Stomach (tissue), 19 donors: ENCODE measurements at places on chromosomes 5 and 9. TPM values are rescaled to one million over a fixed set of nuclear protein-coding genes. Genes with fewer than 3 reads are reported as not detected.

DNA sequence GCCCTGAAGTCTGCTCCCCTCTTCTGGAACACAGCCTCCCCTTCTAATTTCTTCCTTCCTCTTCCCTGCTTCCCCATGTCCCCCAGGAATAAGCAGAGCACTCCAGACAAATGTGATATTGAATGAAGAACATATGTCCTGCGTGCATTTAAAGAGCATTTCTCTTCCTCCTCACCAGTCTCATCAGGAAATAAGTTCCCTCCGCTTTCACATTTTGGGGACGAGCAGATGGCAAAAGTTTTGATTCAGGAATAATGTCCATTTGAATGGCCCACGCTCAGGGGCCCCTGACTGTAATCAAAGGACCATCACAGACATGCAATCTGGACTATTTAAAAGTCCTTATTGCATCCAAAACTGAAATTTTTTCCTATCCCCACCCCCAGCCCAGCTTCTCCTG is 316.1 kb downstream of the CDK5RAP2 start:
- no peak for DNase-seq

Gene SPINK13
- 9.3 TPM for polyA plus RNA-seq

GRCh38 chr9:2967766-2968165 is 123.9 kb upstream of the PUM3 start:
- DNase-seq, result no peak

Gene PTPRD
- polyA plus RNA-seq, result 0.75 TPM

- DNase-seq, result no peak
These were observed 43.6 kb upstream of the PCSK1 start for GRCh38 chr5:96476654-96477053.

Gene PIP5K1B
- 3.2 TPM for polyA plus RNA-seq

DNA sequence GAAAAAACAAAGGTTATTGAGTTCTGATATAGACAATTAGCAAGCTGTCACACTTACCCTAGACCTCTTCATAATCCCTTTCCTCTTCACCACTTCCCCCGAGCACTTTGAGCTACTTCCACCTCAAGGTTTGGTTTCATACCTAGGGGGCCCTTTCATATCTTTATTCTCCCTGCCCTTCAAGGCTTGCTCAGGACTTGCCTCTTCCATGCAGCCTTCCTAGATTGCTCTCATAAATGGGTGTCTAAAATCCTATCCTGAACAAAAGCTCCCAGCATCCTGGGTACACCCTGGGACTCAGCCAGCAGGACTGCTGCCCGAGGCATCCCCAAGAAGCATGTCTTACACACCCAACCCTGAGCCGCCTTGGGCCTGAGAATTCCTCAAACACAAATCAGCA is 157.3 kb downstream of the C5orf15 start:
- DNase-seq, result no peak

DNA sequence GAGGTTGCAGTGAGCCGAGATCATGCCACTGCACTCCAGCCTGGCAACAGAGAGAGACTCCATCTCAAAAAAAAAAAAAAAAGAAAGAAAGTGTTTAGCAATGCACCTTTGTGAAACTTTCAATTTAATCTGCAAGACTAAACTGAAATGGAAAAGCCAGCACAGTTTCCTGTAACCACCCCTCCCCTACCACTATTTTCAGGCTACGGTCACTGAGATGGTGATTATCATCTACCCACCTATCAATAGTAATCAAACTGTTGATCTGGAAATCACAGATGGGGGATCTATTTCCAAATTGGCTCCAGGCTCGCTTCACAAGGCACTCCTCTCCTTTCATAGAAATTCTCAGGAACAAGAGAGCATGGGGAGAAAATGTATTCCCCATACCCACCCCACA is 30.6 kb upstream of the IL7R start:
- DNase-seq, result no peak

DNA sequence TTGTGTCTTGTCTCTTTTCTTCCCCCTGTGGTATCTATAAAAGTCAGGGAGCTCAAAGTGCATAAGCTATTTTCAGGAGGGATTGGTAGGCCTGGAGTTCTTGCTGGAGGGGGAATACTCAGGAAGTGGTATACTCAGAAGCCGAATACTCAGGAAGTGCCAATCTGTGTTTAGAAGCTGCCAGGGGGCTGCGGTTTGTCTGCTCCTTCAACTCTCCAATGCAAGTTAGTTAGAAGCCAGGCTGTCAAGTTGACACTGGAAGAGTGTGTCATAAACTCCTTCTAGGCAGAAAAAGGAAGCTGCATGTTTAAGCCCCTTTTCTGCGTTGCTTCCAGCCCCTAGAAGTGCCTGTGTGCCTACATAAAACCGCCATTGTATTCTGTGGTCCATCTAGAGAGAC is 366.5 kb downstream of the TAF11L14 start:
- no peak for DNase-seq

DNA sequence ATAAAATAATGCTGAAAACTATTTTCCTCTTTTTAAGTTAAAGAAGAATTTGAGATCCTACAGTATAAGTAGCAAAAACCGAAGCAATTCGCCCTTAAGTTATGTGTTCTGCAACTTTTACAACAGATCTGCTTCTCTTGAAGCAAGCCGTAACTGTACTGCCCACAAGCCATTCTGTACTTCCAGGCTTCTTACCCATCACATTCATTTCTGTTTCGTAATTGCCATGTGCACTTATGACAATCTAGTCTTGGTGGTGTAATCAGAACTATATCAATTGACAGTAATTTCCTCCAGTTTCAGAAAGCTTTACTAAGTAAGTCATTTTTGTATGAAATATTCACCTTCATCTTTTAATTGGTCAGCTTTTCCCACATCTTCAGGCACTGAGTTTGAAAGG is 13.8 kb downstream of the SGTB start:
- no peak for DNase-seq

Gene MORN5
- not detected for polyA plus RNA-seq

Gene DPYSL3
- 15.0 TPM for polyA plus RNA-seq

DNA sequence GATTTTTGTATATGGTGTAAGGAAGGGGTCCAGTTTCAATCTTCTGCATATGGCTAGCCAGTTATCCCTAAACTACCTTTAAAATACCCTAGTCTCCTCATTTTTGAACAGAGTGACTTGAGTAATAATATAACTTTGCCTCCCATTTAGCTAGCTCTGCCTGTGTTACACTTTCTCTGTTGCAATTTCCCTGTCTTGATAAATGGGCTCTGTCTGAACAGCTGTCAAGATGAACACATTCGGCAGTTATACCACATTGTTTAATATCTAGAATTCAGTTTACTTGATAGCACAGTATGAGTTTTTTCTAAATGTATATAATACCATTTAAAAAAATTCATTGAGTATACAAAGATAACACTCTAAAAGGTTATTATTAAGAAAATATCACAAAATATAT is 562.9 kb upstream of the FTMT start:
- DNase-seq, result no peak

Gene PCDHGA1
- polyA plus RNA-seq, result not detected

- peak; percentile 84 for DNase-seq
These were observed 74.9 kb upstream of the NIPAL4 start for GRCh38 chr5:157384971-157385709.

GRCh38 chr9:38432922-38433510 is 8.8 kb upstream of the IGFBPL1 start:
- DNase-seq, result no peak

GRCh38 chr5:133914434-133914833 is 54.0 kb downstream of the C5orf15 start:
- no peak for DNase-seq

- peak; percentile 27 for DNase-seq
These were observed 561.2 kb upstream of the C9orf72 start for GRCh38 chr9:28134446-28134976.

GRCh38 chr5:36040651-36041536 is 25.8 kb downstream of the UGT3A2 start:
- DNase-seq, result no peak

GRCh38 chr9:4464911-4465513 is 25.3 kb upstream of the SLC1A1 start:
- DNase-seq, result no peak

DNA sequence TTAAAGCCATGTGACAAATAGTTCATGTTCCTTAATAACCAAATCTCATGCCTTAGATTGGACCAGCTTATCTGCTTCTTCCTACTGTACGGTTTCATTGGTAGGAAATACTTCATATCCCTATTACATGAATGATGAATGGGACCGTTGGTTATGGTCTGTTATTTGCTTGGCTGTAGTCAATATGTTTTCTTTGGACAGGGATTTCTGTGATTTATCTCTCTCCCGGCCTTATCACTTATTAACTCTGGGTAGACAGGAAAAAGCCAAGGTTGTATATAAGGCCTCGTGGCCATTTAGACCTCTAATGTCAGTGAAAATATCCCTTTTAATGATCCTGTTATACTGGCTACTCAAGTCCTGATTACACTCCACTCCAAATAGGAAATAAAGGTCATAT is 330.6 kb downstream of the EBF1 start:
- DNase-seq, result no peak
